ENCODE measurements at places on chromosomes 7 and 10.

GRCh38 chr7:30084212-30084611 is 50.6 kb upstream of the MTURN start:
- no peak for DNase-seq

- DNase-seq, result no peak
These were observed 1021.3 kb downstream of the XPNPEP1 start for GRCh38 chr10:108901781-108902618.

DNA sequence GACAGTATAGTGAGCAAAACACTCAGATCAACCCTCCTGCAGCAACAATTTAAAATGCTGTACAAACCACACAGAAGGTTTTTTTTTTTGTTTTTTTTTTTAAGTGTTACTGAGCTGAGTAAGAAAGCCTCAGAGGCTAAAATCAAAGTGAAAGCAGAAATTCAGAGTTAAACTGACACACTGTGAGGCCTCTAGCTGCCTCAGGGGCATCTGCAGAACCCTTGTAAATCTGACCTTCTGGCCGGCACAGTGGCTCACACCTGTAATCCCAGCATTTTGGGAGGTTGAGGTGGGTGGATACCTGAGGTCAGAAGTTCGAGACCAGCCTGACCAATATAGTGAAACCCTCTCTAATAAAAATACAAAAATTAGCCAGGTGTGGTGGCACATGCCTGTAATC is 7.4 kb upstream of the GNA12 start:
- DNase-seq, result no peak

DNA sequence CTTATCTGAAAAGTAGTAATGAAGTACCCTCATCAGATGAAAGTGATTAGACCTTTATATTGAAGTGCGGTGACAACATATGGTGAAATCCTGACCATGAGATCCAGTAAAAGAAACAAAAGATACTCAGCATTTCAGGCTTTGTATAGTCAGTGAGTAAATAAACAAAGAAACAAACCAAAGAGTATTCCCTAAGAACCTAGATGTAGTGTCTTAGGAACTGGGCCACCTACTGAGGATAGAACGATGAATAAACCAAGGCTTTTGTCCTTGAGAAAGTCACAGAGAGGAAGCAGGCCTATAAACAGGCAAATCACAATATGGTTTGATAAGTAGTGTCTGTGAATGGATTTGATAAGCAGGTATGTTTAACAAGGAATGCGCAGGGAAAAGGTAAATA is 46.2 kb downstream of the ZNF277 start:
- DNase-seq, result no peak

DNA sequence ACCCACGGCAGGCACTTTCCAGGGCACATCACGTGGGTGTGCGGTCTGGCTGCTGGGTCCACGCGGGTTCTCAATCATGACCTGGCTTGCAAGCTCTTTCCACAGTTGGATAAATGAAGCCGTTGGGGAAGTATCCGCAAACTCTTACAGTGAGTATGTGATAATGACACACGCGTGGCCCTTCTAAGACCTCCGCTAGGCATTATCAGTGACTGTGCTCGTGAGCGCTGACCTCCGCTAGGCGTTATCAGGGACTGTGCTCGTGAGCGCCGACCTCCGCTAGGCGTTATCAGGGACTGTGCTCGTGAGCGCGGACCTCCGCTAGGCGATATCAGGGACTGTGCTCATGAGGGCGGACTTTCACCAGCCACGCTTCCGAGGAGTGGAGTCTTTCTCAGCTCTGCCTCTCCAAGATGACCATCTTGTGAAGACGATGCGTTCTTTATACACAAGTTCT is 107.0 kb downstream of the WDR37 start:
- no peak for DNase-seq

- DNase-seq, result no peak
These were observed 6.8 kb downstream of the PON1 start for GRCh38 chr7:95317546-95317945.

- DNase-seq, result no peak
These were observed 58.8 kb downstream of the PARP12 start for GRCh38 chr7:140003913-140004382.

GRCh38 chr10:91683975-91684374 is 51.1 kb upstream of the PPP1R3C start:
- no peak for DNase-seq

- no peak for DNase-seq
These were observed 164.5 kb upstream of the SMIM30 start for GRCh38 chr7:113282875-113283274.

DNA sequence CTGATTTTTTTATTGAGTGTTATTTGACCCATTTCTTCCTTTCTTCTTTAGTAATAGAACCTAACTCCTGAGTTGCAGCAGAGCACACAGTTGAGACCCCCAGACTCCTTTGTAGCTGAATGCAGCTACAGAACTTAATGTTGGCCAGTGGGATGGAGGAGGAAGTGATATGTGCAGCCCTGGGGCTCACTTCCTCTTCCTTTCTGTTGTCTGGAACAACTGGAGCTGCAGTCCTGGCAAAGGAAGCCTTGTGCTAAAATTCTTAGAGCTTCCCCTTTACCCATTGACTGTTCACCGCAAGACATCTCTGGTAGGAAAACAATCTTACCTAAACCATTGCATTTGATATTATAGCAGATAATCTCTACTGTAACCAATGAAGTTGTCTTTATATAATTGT is 86.6 kb downstream of the ITGB8 start:
- no peak for DNase-seq

DNA sequence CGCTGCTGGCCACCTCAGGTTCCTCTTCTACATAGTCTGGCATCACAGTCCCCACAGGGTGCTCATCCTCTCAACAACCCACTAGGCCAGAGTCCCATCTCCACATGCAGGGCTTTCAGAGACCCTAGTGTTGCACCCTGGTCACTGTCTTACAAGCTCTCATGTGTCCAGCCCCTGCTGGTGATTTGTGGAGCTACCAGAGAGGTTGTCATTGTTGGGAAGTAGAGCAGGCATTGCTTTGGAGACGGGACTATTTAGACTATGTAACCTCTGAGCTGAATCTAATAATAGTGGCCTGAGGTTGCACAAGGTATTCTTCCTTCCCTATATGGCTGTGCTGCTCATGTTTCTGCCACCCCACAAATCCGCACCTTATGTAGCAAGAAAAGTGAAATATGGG is 135.3 kb upstream of the VWC2 start:
- DNase-seq, result no peak

- no peak for DNase-seq
These were observed 35.2 kb upstream of the LRRC4 start for GRCh38 chr7:128066395-128066794.

GRCh38 chr7:108406222-108406890 is 49.9 kb downstream of the NRCAM start:
- no peak for DNase-seq

DNA sequence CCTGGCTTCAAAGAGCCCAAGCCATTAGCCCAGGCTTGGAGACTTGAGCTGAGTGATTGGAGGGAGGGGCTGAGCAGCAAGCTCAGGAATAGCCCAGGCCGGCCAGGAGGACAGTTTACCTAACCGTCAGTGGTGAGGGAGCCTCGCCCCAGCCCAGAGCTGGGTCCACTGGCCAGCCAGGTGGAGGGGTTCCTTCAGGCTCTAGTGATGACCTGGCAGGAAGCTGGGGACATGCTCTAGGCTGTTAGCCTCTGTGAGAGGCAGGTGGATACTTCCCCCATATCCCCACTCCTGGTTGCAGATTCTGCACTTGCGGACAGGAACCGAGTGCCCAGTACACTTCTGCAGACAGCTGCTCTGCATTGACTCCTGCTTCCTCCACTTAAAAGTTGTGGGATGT is 61.2 kb upstream of the ANTXRL start:
- DNase-seq, result no peak

DNA sequence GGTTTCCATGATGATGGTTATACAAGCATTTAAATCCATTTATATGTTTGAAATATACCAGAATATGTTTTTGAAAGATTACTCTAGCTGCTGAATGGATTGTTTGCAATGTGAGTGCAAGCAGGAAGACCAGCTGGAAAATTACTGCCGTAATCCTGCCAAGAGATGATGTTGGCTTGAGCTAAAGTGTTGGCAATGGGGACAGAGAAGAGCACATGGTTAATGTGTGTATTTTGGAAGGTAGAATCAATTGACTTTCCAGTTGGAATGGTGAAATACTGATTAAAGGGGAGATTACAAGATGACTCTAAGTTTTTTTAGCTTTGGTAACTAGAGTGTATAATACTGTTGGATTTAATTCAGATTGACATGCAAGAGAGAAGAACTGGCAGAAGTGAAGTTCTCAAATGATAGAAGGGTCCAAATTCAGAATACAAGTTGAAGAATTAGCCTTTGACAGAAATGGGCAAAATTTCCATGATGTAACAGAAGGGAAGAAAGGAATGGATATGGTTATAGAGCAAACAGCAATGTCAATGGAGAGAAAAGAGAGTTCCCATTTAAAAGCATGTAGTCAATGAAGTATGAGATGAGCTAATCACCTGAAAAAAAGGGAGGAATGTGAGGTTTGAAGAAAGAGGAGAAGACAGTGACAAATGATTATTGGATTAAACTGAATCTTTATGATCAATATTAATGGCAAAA is 422.0 kb downstream of the CDC14C start:
- no peak for DNase-seq

DNA sequence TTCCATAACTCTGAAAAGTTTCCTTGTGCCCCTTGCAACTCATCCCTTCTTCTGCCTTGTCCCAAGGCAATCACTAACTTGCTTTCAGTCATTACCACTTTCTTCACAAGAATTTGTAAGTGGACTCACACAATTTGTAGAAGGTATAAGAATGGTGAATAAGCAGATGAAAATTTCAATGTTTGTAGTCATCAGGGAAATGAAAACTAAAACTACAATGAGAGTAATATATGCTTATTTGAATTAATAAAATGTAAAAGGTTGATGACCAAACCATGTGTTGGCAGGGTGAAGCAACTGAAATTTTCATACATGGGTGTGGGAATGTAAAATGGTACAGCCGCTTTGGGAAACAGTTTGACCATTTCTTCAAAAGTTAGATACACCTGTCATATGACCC is 79.7 kb downstream of the GNAT3 start:
- no peak for DNase-seq

- no peak for DNase-seq
These were observed 7.9 kb upstream of the ZFYVE27 start for GRCh38 chr10:97729014-97729413.

- DNase-seq, result no peak
These were observed 156.7 kb upstream of the BET1 start for GRCh38 chr7:94160719-94161435.

DNA sequence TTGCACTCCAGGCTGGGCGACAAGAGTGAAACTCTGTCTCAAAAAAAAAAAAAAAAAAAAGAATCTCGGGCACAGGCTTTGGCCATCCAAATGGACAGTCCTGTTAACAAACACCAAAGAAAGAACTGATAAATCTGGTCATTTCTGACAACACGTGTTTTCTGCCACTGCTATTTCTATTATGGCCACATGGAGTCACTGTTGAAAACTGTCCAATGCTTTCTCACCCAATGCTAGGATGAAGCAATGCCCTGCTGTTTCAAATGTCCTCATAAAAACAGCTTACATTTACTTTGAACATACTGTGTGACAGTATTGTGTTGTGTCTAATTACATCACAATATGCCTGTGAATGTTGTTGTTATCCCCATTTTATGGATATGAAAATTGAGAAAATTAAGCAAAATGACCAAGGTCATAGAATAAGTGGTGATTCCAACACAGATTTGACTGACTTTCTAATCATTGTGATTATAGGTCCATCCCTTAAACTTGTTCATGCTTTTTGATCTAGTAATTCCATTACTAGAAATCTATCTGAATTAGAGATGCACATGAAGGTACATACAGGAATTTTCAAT is 19.9 kb upstream of the MAP3K8 start:
- no peak for DNase-seq

DNA sequence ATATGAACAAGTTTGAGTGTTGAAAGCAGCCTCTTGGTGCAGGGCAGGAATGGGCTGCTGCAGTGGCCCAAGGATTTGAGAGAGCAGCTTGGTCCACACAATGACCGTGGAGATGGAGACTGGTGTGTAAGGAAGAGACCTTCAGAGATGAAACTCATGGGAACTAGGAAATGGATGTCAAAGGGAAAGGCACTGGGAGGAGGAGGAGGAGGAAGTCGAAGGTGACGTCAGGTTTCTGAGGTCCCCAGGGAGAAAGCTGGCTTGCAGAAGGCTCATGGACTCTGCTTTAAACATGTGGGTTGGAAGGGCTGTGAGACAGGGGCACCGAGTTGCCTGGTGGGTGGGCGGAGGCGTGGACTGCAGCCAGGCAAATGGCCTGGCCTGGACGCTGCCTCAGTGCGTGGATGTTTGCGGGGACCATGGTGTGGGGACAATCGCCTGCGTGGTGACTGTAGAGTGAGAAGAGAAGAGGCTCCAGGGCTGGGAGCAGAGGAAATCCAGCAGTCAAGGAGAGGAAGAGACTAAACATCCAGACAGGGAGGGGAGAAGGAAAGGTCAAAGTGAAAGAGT is 14.6 kb downstream of the C10orf71 start:
- DNase-seq, result no peak

DNA sequence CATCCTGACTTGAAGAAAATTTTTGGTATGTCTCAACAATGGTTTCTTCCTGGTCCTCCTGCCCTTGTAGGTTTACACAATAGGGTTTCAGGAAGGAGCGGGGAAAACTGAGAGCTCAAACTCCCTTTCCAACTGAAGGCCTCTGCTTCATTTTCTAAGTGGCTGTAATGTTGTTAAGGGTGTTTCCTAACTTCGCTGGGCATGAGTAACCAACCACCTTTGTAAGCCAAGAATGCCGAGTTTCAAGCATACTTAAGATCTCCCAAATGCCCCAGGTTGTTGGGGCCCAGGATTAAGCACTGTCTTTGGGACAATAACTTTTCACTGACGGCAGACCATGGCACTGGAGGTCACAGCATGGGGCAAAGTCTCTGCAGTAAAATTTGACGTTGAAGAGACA is 33.6 kb upstream of the DRGX start:
- no peak for DNase-seq

DNA sequence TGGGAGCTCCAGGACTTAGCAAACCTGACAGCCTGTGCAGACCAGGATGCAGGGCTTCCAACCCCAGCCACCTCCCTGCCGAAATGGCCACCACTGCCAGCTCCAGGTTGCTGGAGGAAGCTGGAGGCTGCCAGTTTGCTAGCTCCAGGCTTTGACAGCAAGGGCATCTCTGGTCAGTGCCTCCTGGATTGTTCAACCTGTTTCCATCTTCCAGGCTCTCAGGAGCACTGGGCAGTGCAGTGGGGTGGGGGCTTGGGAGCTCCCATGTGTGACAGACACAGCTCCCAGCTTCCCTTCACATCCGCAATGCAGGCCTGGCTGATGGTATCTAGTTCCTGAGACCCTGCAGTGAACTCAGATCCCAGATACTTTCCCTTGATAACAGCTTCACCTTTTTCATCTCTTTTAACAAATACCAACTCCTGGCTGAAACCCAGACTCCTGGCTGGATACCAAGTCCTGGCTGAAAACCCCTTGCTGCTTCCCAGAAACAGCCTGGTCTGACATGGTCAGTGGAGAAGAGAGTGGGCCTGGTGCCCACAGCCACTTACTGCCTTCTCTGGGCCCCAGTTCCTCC is 20.8 kb upstream of the RET start:
- DNase-seq, result no peak

Measured in stimulated activated CD8-positive, alpha-beta memory T cell treated with anti-CD3 and anti-CD28 coated beads, Interleukin-15, amount 100 ng/mL, for 24 hours (primary cell).